Activated T-helper 1 cell treated with Interleukin-2 at 50 U/mL for 16 hours (primary cell): ENCODE measurements at places on chromosomes 5 and 9.

DNA sequence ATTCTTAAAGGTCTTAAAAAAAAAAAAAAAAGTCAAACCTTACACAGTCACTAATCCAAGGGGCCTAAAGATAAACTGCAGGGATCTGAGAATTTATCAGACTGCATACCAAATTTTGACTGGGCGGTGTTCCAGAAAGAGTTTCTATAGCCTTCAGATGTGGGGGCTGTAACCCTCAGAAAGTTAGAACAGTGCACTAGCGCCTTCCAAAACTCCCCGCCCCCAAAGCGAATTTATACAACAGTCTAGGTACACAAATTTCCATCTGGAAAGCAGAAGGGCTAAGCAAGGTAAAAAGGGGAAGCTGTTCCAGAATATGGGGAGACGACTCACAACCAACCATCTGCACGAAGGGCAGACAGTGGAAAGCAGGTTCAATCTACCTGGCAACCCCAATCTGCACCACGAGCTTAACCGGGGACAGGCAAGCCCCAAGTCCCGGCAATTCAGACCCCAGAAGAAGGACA lies 813 bp downstream of the ERMP1 start:
- DNase-seq, result no peak

GRCh38 chr9:130872508-130872907 lies 24.1 kb downstream of the QRFP start:
- no peak for DNase-seq

GRCh38 chr5:76717222-76718083 lies 1.5 kb downstream of the F2R start:
- DNase-seq, result no peak

GRCh38 chr9:116605904-116606341 lies 81.2 kb upstream of the TRIM32 start:
- DNase-seq, result no peak

DNA sequence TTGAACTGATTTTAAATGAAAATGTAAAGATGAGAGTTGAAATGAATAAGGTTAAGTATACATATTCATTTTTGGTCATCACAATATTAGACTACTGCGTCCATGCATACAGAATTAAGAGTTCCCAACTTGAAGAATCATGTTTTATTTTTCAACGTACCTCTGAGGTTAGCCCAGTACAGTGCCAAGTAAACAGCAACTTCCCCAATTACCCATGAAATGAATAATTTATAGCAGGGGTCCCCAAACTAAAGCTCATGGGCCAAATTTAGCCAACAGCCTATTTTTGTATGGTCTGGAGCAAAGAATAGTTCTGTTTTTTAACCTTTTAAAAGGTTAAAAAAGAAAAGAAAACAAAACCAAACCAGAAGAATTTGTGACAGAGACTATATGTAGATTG lies 167.9 kb downstream of the CDC42SE2 start:
- no peak for DNase-seq

DNA sequence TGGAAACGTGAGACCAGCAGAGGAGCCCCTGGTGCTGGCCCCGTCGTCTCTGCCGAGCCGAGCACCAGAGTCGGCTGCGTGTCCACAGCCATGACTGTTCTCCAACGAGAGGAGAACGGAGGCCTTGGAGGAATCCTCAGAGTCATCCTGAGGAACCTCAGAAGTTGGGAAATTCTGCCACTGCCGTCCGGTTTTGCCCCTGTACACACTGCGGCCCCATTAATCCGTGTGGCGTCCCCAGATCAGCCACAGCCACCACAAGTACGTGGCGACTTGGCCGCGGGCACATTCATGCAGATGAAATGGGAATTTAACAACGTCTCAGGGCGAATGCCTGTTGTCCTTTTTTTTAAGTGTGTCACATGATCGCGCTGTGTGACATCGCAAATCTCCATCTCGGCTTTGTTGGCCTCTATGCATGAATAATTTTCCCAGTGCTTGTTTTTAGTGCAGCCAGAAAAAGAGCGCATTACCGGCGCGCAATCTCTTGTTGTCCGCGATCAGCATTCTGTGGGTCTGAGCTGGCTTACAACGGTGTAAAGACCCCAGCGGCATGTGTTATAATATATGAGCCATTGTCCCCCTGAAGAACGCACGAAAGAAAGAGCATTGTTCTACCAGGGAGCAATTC lies 323.0 kb upstream of the IRX4 start:
- DNase-seq, result no peak
